ENCODE measurements at places on chromosomes 7 and 10.

DNA sequence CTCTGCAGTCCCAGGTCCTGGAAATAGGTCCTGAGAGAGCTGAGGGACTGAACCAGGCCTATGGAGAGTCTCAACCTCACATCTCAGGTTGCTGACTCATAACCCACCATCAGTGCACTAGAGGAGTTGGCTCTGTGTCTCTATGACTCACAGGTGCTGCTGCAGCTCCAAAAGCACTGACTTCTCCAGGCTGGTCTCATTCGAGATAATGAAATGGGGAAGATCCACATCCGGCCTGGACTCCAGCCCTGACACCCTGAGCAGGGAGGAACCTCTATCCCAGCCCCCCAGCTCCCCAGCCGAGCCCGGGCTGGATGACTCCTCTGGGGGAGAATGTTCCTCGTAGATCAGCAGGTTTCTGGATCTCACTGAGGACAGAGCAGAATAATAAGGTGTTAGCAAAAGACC lies 35.5 kb upstream of the DGKI start:
- DNase-seq: no peak

GRCh38 chr7:102836191-102836919 lies 76.4 kb upstream of the LRRC17 start:
- DNase-seq: no peak

GRCh38 chr10:114346176-114347031 lies 57.9 kb downstream of the AFAP1L2 start:
- DNase-seq: no peak

DNA sequence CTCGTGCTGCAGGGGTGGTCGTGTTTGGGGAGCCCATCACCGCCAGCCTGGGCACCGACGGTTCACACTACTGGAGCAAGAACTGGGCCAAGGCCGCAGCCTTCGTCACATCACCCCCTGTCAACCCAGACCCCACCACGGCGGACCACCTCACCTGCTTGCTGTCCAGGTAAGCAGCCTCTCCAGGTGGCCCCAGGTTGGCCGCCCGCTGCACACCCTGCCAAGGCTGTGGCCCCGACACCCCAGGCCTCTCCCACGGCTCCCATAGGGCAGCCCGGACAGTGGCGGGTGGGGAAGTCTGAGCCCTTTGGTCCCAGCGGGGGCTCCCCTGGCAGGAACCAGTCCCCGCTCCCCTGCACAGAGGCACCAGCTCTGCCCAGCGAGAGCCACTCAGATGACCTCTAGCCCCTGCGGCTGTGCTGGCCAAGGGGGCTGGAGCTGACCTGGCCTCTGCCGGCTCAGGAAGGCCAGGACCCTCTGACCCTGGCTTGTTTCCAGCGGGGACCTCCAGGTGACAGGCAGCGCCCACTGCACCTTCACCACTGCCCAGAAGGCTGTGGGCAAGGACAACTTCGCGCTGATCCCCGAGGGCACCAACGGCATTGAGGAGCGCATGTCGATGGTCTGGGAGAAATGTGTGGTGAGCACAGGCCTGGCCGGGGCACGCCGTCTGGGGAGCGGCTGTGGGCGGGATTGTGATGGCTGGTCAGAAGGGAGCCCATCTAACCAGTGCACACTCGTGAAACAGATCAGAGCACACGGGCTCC lies 13.8 kb downstream of the DPYSL4 start:
- no peak for DNase-seq

DNA sequence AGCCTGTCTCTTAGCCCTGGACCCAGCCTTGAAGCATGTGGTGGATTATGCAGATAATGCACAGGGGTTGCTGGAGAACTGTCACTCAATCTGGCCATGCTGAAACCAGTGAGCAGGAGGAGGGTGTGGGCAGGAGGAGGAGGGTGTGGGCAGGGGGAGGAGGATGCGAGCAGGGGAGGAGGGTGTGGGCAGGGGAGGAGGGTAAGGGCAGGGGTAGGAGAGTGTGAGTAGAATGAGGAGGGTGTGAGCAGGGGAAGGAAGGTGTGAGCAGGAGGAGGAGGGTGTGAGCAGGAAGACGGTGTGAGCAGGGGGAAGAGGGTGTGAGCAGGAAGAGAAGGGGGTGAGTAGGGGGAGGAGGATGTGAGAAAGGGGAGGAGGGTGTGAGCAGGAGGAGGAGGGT lies 18.8 kb downstream of the CAMK2B start:
- no peak for DNase-seq

DNA sequence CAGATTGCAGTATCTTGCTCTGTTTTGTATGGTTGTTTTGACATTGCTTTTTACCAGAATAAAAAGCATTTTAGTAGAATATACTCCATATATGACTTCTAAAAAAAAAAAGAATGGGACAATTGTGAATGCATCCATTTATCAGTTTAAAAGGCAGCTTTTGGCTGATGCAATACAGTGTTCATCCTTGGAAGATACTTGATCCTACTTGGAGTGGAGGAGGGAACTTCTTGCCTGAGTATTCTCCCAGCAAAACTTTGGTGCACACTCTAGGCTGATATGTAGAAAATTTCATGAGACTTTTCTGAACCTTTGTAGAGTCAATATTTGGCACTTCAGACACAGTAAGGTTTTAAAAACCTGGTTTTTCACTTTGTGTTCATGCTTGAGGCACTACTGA lies 40.2 kb downstream of the WDR11 start:
- DNase-seq: no peak

GRCh38 chr10:3467052-3467951 lies 294.7 kb upstream of the PITRM1 start:
- DNase-seq: no peak

- no peak for DNase-seq
Observed at GRCh38 chr10:51694086-51694768, 5.2 kb downstream of the CSTF2T start.

GRCh38 chr7:4683884-4684565 lies 1.9 kb downstream of the FOXK1 start:
- no peak for DNase-seq

GRCh38 chr10:1650542-1651269 lies 86.6 kb downstream of the ADARB2 start:
- DNase-seq: no peak

- no peak for DNase-seq
Observed at GRCh38 chr7:69515495-69516212, 82.6 kb upstream of the AUTS2 start.

DNA sequence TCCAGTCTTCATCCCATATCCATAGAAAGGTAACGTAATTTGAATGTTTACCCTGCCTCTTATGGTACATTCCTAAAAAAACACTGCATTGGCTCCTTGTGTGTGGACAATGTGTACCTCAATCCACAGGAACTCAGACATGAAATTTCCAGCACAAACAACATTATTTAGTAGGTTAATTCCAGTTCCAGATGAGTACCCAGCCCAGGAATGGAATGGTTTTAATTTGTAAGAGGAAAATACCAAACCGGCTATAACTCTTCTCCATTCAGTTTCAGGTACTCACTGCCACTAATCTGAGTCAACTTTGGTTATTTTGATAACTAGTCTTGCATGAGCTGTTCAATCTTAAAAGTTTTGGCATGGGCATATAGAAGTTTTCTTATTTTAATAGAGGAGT lies 39.0 kb downstream of the TFPI2 start:
- DNase-seq: no peak

DNA sequence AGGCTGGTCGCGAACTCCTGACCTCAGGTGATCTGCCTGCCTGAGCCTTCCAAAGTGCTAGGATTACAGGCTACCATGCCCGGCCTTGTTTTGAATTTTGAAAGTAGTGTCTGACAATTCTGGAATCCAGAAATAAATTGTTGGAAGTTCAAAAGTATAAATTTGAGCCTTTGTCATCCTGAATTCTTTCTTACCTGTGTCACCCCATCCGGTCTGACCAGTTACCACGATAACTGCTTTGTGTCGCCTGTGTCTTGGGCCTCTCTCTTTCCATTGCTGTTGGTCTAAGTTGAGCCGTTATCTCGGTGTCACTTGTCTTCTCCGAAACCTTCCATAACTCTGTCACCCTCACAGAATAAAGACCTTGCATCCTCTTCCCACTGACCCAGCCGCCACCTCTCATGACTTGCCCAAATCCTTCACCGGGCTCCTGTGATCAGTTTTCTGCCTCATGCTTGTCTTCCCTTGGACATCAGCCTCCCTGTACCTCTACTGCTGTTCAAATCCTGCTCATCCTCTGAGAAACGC lies 18.6 kb downstream of the CUL1 start:
- no peak for DNase-seq

- DNase-seq: no peak
Observed at GRCh38 chr7:123148813-123149212, 51.0 kb downstream of the SLC13A1 start.

GRCh38 chr7:37336259-37336658 lies 112.4 kb downstream of the ELMO1 start:
- no peak for DNase-seq

DNA sequence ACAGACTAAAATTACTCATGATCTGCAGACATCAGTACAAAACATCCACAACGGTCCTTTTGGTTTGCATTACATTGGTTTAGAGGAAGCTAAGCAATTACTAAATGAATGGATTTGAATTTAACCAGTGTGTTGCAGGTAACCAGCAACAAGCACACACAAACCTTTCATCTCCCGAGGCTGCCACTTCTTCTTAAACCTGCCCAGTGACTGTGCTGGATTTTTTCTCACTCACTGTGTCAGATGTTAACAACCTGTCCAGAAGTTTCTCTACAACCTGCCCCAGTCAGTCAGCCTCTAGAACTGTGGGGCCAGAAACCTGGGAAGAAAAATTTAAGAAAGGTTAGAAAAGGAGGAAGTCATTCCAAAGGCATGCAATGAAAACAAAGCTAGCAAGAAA lies 2.4 kb upstream of the MEOX2 start:
- no peak for DNase-seq

- DNase-seq: no peak
Observed at GRCh38 chr10:101684782-101685181, 10.2 kb downstream of the FBXW4 start.

DNA sequence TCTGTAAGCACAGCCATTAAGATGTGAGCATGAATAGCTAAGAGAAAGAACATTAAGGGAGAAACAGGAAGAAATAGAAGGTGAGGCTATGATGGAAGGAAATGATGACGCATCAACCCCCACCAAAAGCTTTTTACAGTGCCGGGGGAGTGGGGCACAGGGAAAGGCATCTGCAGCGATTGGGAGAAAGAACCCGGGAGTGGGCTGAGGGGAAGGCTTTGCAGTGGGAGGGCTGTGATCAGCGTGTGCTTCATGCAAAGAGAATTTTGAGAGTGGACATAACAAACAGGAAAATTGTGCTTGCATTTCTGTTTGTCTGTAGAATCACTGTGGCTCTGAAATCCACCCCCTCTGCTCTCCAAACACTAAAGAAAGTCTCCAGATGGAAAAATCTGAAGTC lies 250.8 kb downstream of the KCNMA1 start:
- DNase-seq: no peak

- no peak for DNase-seq
Observed at GRCh38 chr10:127905001-127905847, 1.7 kb upstream of the PTPRE start.

DNA sequence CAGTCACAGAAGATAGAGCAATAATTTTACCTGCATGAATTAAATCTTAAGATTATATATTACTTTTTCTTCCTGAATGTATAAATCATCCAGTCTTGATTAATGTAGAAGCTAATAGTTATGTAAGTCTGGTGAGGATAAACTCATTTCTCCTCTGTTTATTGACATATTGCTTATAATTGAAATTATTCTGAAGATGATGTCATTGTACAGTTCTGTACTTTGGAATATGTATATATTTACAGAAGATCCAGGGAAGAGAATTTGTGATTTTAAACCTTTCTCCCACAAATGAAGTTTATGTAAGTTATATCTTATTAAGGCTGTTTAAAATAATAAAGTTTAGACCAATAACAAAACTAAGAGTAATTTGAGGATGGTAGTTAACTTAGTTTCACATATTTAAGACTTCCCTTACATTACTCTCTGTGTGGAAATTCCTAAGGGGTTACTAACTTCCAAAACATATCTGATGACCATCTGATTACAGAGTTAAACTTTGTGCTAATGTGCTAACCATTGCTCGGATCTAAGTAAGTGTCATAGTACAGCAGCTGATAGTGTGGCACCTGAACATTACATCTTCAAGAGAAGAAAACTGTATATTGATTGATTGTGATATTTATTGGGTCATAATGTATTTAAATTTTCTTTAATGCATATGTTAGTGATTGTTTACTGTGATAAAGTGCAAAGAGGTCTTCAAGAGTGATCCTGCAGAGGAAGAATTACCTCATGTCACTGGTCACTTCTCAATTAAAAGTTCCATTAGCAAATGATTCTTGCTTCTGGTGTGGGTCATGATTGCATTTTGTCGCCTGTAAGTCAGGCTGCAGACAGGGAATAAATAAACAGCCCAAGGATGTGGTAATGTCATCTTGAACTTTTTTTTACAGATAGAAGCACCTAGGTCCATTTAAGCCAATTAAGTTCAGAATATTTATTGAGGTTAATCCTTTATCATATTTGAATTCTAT lies 96.9 kb downstream of the UBE3C start:
- DNase-seq: no peak

- no peak for DNase-seq
Observed at GRCh38 chr7:137847568-137848050, 835 bp upstream of the DGKI start.

DNA sequence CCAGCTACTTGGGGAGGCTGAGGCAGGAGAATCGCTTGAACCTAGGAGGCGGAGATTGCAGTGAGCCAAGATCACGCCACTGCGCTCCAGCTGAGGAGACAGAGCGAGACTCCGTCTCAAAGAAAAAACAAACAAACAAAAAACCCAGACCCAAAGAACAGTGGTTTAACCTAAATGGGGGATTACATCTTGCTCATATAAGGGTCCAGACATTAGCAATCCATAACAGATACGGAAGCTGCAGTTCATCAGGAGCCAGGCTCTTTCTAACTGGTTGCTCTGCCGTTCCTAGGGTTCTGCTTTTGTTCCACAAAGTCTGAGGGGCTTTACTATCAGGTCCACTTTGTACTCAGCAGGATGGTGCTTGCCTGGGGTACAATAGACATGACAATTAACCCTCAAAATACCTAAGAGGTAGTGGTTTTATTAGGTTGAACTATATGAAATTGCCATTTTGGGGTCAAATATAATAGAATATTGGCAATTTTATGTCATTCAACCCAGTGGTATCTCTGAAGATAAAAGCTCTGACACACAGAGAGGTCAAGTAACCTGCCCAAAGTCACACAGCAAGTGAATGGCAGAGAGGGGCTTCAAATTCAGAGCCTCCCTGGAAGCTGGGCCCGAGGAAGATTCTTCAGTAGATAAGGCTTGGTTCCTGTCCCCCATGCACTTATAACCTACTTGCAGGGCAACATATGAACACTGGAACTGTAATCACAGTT lies 21.3 kb downstream of the NYAP1 start:
- DNase-seq: no peak

All from activated T-helper 1 cell treated with anti-CD3 and anti-CD28 coated beads, Interleukin-2, amount 50 U/mL, for 16 hours (primary cell).